ENCODE measurements at places on chromosomes 13 and 19.

DNA sequence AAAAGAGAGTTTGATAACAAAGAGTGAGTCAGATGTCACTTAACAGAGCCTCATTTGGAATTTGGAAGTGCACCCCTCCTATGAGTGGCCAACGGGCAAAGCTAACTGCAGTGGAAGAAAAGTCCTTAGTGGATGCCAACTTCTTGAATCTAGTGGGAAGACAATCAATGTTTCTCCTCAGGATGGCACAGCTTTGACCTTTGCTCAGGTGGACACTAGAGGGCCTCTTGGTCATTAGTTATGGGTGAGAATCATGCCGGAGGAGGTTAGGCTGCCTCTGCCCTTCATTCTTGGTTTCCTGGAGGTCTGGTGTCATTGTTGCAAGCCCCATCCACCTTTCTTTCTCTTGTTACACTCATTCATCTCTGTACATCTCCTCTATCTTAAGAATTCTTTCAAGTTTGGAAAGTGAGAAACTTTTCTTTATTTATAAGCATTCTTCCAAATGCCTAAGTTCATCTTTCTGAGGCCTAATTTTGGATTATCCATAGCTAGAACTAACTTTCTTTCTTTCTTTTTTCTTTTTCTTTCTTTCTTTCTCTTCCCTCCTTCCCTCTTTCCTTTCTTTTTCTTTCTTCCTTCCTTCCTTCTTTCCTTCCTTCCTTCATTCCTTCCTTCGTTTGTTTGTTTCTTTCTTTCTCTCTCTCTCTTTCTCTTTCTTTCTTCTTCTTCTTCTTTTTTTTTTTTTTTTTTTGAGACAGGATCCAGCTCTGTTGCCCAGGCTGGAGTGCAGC is 327.2 kb upstream of the TSHZ3 start:
- DNase-seq = no peak

GRCh38 chr19:15588265-15588664 is 26.8 kb upstream of the CYP4F8 start:
- DNase-seq = no peak

- no peak for DNase-seq
These were observed 70.3 kb downstream of the MAP4K1 start for GRCh38 chr19:38547421-38547820.

GRCh38 chr19:50537769-50538230 is 24.1 kb upstream of the ASPDH start:
- DNase-seq = peak; percentile 32

- no peak for DNase-seq
These were observed 24.2 kb downstream of the PPP1R37 start for GRCh38 chr19:45117167-45117594.

- no peak for DNase-seq
These were observed 15.9 kb upstream of the S1PR4 start for GRCh38 chr19:3162418-3163229.

DNA sequence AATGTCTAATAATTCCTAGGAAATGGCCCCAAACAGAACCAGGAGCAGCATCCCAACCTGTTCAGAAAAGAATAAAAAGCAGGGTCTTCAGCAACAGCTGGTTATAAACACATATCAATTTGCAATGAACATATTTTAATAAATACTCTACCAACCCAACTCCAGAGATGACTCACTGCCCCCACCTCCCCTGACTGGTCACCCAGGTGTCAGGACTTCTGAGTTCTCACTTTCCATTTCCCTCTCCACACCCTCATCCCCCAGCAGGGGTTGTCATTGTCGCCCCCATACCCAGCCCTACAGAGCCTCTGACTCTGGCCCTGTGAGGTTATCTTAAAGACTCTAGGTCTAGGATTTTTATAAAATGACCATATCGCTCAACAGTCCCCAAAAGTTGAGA is 6.9 kb downstream of the SERPINE3 start:
- DNase-seq = no peak

- DNase-seq = no peak
These were observed 287.1 kb downstream of the ITGBL1 start for GRCh38 chr13:101739382-101740178.

DNA sequence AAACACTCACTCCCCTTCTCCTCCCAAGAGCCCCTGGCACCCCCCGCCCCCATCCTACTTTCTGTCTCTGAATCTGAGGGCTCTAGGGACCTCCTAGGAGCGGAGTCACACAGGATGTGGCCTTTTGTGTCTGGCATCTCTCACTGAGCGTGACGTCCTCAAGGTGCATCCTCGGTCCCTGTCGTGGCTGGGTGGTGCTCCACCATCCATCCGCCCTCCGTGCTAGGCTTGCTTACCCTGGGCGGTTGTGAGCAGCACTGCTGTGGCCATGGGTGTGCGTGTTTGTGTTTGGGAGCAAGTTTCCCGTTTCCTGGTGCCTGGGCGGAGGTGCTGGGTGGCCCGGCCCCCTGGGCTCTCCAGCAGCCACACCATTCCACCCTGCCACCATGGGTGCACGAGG is 12.2 kb downstream of the PLEKHJ1 start:
- DNase-seq = no peak

- no peak for DNase-seq
These were observed 1.9 kb upstream of the NKPD1 start for GRCh38 chr19:45162608-45163143.

- DNase-seq = no peak
These were observed 43.4 kb downstream of the BICRA start for GRCh38 chr19:47652285-47652684.

GRCh38 chr19:42619271-42619670 is 24.5 kb upstream of the CEACAM8 start:
- DNase-seq = no peak

DNA sequence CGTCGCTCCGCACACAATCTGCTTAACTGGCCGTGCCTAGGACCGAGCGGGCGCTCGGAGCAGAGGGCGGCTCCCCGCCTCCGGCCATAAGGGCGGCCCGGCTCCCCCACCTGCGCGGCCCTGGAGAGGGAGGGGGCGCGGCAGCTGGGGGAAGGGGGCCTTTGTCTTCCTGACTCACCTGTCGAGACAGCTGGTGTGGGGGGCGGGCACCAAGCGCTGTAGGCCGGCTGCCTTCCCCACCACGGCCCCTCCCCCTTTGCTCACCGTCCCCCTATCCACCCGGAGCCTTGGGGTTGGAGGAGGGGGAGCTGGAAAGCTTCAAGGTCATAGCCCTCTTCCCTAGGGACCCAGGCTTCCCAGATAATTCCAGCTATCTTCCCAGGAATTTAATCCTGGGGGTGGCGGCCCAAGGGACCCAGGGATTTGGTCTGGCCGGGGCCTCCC is 1.2 kb downstream of the VASP start:
- peak; percentile 10 for DNase-seq

GRCh38 chr13:102195566-102196462 is 206.0 kb downstream of the FGF14 start:
- no peak for DNase-seq

GRCh38 chr13:83780227-83780626 is 102.0 kb downstream of the SLITRK1 start:
- DNase-seq = no peak

DNA sequence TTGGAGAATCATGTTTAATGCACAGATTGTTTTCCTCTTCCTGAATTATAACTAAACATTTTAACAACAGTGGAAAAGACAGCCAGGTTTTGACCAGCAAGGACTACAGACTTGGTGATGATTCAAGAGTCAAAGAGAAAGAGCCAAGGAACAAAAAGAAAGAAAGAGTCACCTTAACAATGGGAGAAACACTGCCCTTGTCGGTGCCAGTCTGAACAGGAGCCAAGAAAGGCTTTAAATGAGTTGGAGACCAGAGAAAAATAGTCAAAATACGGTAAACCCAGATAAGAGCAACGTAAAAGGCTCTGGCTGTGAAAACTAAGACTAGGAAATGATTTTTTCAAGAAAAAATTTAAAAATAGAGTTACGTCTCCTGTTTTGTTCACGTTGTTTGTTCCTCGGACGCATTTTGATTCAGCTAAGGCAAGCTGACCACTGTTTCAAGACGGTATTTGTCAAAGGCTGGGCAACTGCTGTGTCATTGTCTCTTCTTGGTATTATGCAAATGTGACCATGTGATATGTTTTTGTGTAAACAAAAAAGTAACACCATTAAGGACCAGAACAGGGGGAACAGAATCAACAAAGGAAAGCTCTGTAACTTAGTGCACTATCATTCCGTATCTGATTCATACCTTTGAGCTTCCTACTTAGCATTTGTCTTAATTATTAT is 634.5 kb downstream of the LIG4 start:
- DNase-seq = no peak

- no peak for DNase-seq
These were observed 675 bp upstream of the PGPEP1 start for GRCh38 chr19:18339723-18340122.

- DNase-seq = no peak
These were observed 302.7 kb downstream of the FGF9 start for GRCh38 chr13:21973437-21974125.

GRCh38 chr13:94601446-94602431 is at the start of gene GPR180:
GPR180 (plus strand) TSS chr13:94601857; CDS start chr13:94601928, 71 bp downstream.
- peak; percentile 84 for DNase-seq

DNA sequence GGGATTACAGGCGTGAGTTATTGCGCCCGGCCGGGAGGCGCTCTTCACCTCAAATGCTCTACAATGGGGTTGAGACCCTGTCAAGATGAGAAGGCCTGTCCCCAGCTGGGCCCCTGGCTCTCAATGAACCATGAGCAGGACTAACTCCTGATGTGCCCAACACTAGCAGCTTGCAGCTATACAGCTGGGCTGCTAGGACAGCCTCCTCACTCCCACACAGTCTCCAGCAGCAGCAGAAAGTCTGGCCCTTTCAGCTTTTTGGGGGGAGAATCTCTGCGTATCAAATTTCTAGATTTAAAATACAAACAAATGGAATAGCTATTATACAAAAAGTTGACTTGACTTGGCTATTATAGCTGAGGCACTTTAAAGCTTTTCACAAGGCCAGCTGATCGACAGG is 30.2 kb downstream of the TMTC4 start:
- no peak for DNase-seq

DNA sequence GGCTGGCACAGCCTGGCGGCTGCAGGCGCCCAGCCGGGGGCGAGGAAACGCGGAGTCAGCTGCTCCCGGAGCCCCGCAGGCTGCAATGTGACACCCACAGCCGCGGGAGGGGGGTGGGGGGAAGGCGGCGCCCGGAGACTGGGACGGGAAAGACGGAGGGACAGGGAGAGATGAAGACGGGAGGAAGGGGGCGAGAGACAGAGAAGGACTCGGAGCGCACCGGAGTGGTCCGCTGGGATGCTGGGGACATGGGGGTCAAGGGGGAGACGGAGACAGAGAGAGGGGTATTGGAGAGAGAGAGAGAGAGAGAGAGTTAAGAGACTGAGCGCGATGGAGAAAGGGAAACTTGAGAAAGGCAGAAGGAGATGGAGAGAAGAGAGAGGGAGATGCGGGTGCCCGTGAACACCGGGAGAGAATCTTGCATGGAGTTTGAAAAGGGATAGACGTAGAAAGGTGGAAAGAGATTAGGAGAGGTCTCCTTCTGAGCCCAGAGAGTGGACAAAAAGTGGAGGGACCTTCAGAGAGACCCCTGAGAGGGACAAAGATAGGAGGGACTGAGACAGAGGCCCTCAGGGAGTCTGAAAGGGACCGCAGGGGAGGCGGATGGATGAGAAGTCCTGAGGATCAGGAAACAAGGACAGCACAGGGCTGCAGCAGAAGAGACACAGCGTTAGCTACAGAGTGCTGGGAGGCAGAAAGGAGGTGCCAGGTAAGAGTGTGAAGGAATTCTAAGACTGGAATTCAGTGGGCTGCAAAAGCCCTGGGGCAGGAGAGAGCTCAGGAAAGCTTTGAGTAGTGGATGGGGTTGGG is 1.0 kb downstream of the SCN1B start:
- DNase-seq = no peak

DNA sequence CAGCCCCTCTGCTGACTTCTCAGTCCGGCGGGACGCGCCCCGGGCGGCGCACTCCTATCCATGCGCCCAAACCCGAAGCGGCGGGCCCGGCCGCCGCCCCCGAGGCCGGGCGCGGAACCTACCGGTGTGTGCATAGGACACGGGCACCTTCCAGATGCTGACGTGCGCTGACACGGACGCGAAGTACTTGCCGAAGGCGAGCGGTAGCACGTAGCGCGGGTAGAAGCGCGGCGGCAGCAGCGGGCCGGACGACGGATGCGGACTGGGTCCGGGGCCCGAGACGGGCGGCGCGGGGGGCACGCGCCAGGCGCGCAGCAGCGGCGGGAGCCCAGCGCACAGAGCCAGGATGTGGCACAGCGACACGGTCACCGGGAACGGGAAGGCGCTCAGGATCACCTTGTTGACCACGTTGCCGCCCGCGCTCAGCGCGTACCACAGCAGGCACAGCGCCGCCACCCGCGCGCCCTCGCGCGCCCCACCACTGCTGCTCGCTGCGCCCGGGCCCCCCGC is 338 bp downstream of the SLC35E1 start:
- DNase-seq = no peak

Measured in activated effector memory CD4-positive, alpha-beta T cell treated with Interleukin-2 at 50 U/mL for 16 hours (primary cell).